ENCODE measurements at places on chromosomes 5 and 9.

DNA sequence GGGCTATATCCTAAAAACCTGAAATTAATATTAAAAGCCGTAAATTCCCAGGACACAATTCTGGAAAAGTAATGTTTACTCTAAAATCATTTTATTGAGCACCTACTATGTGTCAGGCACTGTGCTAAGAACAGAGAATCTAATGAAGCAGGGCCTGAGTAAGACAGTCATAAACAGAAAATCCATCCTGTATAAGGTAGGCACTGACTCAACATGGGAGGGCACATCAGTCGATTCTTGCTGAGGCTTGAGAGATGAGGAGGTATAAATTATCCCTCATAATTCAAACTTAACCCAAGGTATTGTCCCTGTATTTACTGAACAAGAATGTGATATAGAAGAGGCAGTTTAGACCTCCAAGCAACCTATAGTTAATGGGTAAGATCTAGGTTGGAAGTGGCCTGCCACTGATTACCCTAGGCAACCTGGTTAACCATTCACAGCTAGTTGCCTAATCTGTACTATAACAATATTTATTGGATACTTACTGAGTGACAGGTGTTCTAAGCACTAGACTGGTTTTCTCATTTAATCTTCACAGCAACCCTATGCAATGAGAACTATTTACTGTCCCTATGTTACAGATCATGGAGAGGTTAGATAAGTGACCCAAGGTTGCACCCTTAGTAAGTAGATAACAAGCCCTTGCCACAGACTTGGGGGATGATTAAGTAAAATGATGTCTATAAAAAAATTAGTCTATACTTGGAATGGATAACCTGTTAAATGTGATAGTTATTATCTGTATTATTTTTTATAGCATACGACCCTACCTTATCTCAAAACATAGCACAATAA lies 317.7 kb downstream of the PDE4D start:
- no peak for DNase-seq

DNA sequence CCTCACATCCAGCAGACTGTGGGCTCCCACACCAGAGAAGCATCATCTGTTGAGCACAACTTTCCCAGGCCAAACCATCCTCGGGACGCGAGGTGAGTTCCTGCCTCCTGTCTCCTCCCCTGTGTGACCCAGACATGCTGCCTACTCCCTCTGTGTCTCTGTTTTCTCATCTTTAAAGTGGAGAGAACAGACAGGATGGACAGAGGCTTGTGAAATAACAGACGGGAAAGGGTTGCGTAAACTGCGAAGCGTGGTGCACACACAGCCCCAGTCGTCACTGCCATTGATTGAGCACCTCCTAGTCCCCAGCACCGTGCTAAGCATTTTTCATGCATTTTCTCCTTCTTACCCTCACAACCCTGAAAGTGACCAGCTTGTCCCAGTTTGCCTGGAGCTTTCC lies 52.1 kb upstream of the LMX1B start:
- no peak for DNase-seq

DNA sequence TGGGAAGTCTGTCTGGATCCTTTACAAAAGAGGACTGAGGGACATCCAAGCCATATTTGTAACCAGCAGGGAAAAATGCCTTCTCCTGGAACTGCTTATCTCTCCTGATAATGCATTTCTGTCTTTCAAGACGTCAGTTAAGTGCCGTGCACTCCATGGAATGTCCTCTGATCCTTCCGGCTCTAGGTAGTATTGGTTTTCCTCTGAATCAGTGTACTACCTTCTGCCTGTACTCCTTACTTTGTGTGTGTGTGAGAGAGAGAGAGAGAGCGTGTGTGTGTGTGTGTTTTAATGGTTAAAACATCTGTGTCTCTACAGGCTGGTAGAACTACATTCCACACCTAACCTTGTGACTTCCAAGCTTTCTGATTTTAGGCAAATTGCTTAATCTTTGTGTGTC lies 89.9 kb downstream of the PIP5K1B start:
- DNase-seq: no peak

DNA sequence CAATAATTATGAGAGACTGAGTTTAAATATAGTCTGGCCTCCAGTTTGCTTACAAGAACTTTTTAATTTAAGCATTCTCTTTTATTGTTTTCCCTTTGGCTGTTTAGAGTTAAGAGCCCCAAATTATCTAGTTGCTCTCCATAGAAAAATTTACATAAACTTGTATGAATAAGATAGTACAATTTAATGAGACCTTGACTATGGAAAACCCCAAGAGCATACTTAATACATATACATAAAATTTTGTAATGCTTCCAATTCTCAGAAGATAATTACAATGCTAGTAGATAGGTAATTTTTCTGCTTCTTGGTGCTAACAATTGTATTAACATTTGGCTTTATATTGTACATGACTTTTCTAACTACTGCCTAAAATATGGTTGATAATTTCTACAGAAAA lies 20.3 kb upstream of the MSH3 start:
- no peak for DNase-seq

DNA sequence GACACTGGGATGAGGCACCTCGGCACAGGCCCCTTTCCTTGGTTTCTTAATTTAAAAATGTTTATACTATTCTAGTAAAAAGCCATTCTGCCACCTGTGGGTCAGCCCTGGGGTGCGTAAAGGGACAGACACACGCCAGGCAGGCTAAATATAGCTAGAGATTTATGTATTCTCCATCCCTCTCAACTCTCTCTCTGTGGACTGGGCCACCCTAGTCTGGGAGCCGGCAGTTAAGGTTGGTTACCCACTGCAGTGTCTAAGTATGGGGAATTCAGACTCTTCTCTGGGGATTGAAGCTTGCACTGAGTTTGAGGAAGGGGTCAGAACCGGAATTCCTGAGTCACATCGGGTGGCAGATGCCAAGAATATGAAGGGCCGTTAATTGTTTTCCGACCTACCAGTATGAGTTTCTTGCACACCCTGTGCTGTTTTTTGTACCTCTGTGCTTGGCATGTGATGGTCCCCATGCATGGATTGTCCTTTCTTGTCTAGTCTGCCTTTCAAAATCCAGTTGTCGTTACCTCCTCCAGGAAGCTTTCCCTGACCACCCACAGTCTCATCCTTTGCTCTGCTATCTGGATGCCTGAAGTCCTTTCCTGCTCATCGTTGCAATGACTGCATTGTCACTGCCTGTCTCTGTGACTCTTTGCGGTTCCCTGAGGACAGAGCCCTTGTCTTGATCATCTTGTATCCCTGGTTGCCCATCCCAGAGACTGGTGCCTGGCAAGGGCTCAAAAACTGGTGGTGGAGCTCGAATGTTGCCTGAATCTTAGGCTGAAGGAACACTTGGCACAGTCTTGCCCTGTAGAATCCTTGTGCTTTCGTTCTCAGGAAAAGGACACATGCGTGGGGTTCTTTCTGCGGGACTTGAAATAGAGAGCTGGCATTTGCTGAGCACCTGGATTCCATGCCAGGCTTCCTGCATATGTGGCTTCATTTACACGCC lies 2.1 kb downstream of the NEURL1B start:
- DNase-seq: no peak

DNA sequence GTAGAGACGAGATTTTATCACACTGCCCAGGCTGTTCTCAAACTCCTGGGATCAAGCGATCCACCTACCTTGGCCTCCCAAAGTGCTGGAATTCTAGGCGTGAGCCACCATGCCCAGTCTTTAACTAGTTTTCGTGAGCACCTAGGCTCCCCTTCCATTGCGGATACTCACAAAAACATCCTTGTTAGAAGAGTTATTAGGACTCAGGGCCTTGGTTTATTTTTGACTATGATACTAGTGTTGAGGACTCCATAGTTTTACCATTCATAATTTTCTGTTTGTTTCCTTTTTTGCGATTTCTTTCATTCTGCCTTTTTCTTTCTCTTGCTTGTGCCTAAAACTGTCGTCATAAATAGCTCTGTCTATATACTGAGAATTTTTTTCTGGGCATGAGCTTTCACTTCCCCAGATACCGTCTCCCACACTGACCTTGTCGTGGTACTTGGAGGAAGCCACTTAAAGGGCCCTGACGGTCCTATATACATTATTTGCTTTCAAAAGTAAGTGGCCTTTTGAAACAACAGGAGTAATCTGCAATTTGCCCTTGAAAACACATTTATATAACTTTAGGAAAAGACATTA lies 5.2 kb downstream of the F2R start:
- no peak for DNase-seq

DNA sequence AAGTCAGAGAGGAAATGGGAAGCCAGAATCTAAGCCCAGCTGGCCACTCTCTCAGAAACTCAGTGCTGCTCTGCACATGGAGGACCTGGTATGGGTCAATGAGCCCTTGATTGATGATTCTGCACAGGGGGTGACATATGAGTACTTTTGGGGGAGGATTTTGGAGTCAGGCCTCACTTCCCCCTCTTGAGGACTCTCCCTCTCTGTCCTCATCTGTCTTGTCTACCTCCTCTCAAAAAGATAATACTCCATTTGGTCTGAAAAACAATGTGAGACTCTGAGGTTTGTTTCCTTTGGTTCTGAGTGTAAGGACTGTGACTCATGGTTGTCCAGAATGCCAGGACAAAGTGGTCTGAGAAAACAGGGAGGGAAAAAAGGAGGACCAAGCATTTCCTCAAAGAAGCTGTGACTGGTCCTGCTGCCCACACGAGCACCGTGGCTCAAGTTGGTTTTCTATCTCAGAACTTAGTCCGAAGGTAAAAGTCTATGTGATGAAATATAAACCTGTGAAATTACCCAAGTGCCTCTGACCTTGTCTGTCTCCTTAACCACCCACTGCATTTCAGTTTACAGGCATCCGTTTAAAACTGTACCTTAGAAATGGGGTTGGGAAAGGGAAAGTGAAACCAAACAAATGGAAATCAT lies 11.1 kb downstream of the TTC39B start:
- peak; percentile 44 for DNase-seq

DNA sequence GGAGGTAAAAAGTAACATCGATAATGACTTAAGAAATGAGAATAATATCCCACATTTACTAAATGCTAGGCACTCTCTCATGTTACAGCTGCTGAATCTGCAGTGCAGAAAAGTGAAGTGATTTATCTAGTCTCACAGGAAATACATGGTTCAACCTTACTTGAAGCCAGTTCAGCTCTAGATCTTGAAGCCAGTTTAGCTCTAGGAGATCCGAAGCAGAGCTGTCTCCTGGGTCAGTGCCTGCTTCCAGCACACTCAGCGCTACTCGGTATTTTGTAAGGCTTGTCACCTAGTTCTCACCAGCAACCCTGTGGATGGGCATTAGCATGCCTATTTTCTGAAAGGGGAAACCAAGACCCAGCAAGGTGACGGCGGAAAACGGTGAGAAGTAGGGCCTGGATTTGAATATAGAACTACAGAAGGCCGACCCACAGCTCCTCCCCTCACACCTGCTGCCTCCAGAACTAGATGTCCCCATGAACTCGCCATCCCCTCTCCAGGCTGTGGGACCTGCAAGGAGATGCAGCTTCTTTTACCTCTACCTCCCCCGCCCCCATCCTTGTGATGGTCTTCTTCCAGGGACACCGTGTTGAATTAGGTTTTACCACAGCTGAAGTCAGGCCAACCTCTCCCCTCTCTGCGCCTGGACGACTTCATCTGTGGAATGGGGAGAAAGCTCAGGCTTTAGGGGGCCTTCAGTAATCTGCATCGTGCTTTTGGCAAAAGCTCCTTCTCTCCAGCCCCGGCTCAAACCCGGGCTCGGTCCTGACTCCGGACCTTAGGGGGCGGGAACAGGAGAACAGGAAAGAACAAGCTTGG lies 4.4 kb upstream of the MSX2 start:
- DNase-seq: no peak

DNA sequence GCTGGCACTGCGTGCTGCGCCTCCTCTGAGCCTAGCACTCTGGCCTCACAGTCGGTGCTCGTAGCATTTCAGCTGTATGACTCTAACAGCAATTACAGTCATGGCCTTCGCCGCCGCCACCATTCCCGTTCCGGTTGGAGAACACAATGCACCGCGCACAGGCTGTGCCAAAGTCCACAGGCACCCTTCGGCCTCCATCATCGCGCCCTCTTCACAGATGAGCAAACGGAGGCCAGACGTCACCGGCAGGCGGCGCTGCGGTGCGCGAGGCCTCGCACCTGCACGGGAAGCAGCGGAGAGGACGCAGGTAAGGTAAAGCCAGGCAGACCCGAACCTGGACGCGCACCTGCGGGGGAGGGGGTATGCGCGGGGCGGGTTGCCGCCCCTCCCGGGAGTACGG lies 128.9 kb downstream of the BARX1 start:
- peak; percentile 52 for DNase-seq

DNA sequence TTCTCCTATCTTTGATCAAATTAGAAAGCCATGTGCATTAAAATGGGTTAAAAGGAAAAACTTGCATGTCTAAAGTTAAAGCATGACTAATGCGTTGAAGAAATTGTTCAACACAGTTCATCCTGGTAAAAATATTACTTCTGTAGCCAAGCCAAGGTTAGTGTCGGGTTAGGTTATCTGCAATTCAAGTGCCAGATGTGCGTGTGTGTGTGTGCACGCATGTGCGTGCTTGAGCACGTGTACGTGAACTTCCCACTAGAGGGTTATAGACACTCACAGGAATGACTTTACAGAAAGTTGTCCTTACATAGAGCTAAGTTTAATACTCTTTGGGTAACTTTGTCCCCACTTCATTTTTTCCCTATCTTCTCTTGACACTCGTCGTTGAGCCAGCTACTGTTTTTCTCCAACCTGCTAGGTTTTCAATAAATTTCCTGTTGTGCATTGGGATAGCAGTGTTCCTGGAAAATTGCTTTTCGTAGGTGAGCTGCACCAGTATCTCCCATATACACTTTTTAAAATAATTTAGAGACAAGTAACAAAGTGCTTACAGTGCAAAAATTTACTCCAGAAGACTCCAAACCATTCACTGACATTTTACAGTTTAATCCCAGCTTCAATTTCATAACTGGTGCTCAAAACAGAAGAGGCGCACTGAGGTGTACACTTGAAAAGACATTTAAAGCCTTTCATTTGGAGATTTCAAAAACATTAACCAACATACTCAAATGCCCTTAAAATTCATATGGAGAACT lies 353.8 kb downstream of the NFIB start:
- DNase-seq: no peak

DNA sequence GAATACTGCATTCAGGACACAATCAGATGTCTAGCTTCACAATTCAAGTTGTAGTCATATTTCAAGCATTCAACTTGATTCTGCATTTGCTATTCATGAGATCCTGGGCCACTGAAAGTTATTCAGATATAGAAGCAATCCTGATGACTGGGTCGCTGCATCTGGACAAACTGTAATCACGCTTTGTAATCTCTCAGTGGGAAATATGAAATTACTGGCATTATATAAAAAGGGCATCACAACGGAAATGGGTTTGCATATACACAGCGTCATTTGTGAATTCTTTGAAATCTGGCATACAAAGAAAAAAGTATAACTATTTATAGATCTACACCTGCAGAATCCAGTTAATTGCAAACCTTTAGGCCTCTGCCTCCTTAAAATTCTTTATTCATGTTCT lies 102.2 kb downstream of the PARP8 start:
- DNase-seq: no peak

GRCh38 chr5:73118391-73118973 lies 1.9 kb upstream of the TMEM171 start:
- DNase-seq: peak; percentile 81
